Cardiac septum (tissue), 1 donor: ENCODE measurements at places on chromosomes 2 and 18. TPM values are rescaled to one million over a fixed set of nuclear protein-coding genes. Genes with fewer than 3 reads are reported as not detected.

GRCh38 chr2:51068237-51068636, 36.3 kb upstream of the NRXN1 start:
- DNase-seq: no peak

GRCh38 chr18:48476550-48476917, 62.3 kb upstream of the CTIF start:
- DNase-seq: no peak

TNS1 gene
- 870 TPM for total RNA-seq

GRCh38 chr2:53252115-53252514, 515.5 kb upstream of the CHAC2 start:
- DNase-seq: no peak

- DNase-seq: no peak
Observed at GRCh38 chr18:13800505-13801259, 23.3 kb upstream of the MC5R start.
